ENCODE measurements at places on chromosomes 12 and 14. TPM values are rescaled to one million over a fixed set of nuclear protein-coding genes. Genes with fewer than 3 reads are reported as not detected.

Gene VIPAS39
- total RNA-seq = 16.1 TPM

Gene TSPAN31
- total RNA-seq = 31.2 TPM

Gene INSM2
- 0.17 TPM for total RNA-seq

Gene CMKLR1
- not detected for total RNA-seq

Gene GALNT6
- 38.0 TPM for total RNA-seq

Gene TOMM20L
- total RNA-seq = not detected

Gene RFLNA
- total RNA-seq = not detected

Gene RNASE4
- 0.91 TPM for total RNA-seq

Gene ZC2HC1C
- 1.7 TPM for total RNA-seq

Gene TMEM179
- total RNA-seq = 0.43 TPM

Gene EFS
- total RNA-seq = not detected

Gene HOXC9
- total RNA-seq = 11.0 TPM

Gene COX8C
- total RNA-seq = not detected

Gene MBD6
- total RNA-seq = 2.3 TPM

Gene SERPINA1
- 1.2 TPM for total RNA-seq

Gene MGP
- total RNA-seq = 0.09 TPM

Gene CACNA2D4
- not detected for total RNA-seq

Gene DNAJC22
- total RNA-seq = 12.6 TPM

Gene RDH16
- not detected for total RNA-seq

Gene RTL1
- total RNA-seq = not detected

Gene SCN8A
- 2.4 TPM for total RNA-seq

Gene TEX22
- not detected for total RNA-seq

Gene NTN4
- total RNA-seq = 9.9 TPM

Gene LRTM2
- not detected for total RNA-seq

Gene INHBE
- total RNA-seq = 0.17 TPM

Gene CCDC184
- 0.29 TPM for total RNA-seq

Gene SYNDIG1L
- total RNA-seq = not detected

Gene SLC15A5
- total RNA-seq = not detected

Gene SLC6A12
- total RNA-seq = not detected

Gene HCAR3
- total RNA-seq = not detected

Gene CRIP1
- total RNA-seq = not detected

Gene PTPRR
- 41.5 TPM for total RNA-seq

Gene TSFM
- total RNA-seq = 51.0 TPM

Gene OR4L1
- total RNA-seq = not detected

Gene COCH
- 4.1 TPM for total RNA-seq

Gene PTPRO
- not detected for total RNA-seq

Gene TAMALIN
- total RNA-seq = 3.3 TPM

Gene JDP2
- total RNA-seq = 19.3 TPM

Gene TMTC2
- 2.4 TPM for total RNA-seq

Gene VWF
- total RNA-seq = 0.31 TPM

Gene JPH4
- total RNA-seq = not detected

Gene KRT77
- total RNA-seq = not detected

Gene CLEC12A
- not detected for total RNA-seq

Gene RNF31
- total RNA-seq = 32.1 TPM

Gene KRT85
- not detected for total RNA-seq

Gene KLRC2
- not detected for total RNA-seq

Gene PELI2
- total RNA-seq = not detected

Gene TAPBPL
- total RNA-seq = 3.4 TPM

Gene OTUB2
- 0.53 TPM for total RNA-seq

Gene SCNN1A
- 2.9 TPM for total RNA-seq

Gene HOXC5
- total RNA-seq = 0.57 TPM

Gene TGFB3
- 2.1 TPM for total RNA-seq

Gene ERP27
- not detected for total RNA-seq

Gene MSI1
- total RNA-seq = 0.57 TPM

Gene TROAP
- total RNA-seq = 38.2 TPM
